ENCODE measurements at places on chromosomes 2 and 18.

DNA sequence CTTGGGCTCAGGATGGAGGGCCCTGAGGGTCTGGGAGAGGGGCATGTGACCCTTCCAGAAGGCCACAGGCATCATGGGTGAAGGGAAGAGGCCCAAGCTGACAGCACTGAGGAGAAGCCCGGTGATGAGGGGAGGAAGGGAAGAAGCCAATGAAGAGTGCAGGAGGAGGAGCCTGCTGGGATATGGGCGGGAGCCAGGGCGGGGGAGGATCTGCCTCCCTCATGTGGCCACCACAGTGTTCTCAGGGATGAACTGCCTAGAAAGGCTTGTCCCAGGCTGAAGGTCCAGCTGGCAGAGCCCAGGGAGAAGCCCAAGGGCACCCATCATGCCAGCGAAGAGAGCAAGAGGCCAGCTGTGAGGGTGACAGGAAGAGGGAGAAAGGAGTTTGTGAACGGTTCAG, 24.6 kb upstream of the PLB1 start:
- no peak for DNase-seq

- no peak for DNase-seq
Observed at GRCh38 chr2:152485954-152486736, 151.2 kb downstream of the FMNL2 start.

GRCh38 chr2:182047544-182047943, 61.9 kb downstream of the PPP1R1C start:
- no peak for DNase-seq

GRCh38 chr2:74332550-74333174, 10.6 kb downstream of the SLC4A5 start:
- DNase-seq: no peak

- no peak for DNase-seq
Observed at GRCh38 chr2:31038385-31038784, 99.9 kb downstream of the GALNT14 start.

GRCh38 chr2:158748926-158749590, 46.1 kb upstream of the DAPL1 start:
- no peak for DNase-seq

GRCh38 chr2:62774555-62775366, 69.2 kb downstream of the EHBP1 start:
- no peak for DNase-seq
